CD4-positive, alpha-beta T cell (primary cell): ENCODE measurements at places on chromosomes 3 and 15.

GRCh38 chr3:36146404-36146803 lies 233.9 kb upstream of the STAC start:
- DNase-seq = no peak

DNA sequence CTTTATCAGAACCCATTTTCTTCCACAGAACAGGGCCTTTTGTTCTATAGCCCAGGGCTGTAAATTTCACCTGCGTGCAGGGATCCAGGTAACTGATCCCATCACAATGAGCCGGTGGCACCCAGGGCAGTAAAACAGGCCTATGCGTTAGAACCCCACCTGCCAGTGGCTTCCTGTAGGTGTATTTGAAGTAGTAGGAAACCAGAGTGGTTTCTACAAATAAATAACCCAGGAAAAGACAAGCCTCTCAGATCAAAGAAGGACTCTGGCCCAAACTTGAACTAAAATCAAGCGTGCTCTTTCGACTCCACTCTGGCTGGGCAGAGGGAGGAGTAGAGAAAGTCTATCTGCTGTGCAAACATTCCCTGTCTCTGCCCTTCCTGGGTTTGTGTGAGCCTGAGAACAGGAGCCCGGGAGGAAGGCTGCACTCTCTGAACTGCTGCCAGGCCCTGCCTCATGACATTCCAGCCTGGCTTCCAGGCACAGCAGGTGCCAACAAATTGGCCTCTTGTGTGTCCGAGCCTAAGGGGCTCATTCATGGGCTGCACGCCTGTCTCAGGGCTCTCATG lies 77.7 kb downstream of the CEMIP start:
- DNase-seq = no peak

- DNase-seq = peak; percentile 77
Observed at GRCh38 chr3:63961891-63962290, 49.7 kb upstream of the SCAANT1 start.

GRCh38 chr3:110021659-110022058 lies 684.3 kb upstream of the DPPA4 start:
- no peak for DNase-seq

GRCh38 chr3:173902871-173903270 lies 505.3 kb downstream of the NLGN1 start:
- no peak for DNase-seq

DNA sequence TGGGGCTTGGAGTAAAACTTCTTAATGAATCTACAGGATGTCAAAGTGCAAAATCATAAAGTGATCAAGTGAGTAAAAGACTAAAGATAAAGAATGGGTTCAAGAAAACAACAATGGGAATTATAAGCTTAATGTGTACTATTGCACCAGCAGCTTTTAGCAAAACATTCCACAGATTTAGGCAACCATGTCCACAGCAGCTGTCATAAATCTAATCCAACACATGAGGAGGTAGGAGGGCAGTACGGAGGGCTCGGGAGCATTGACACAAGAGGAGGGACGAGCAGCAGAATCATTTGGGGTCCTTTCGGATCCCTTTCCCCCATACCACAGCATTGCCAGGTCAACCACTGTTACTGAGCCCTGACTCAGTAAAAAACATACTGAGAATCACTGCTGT lies 464.3 kb upstream of the WNT5A start:
- DNase-seq = no peak

- DNase-seq = no peak
Observed at GRCh38 chr3:41148478-41148877, 50.8 kb upstream of the CTNNB1 start.

- no peak for DNase-seq
Observed at GRCh38 chr3:196726788-196727675, 12.6 kb upstream of the PAK2 start.

GRCh38 chr3:12427551-12427950 lies 56.7 kb upstream of the TSEN2 start:
- no peak for DNase-seq

- no peak for DNase-seq
Observed at GRCh38 chr3:126664591-126665214, 9.8 kb upstream of the TXNRD3 start.

DNA sequence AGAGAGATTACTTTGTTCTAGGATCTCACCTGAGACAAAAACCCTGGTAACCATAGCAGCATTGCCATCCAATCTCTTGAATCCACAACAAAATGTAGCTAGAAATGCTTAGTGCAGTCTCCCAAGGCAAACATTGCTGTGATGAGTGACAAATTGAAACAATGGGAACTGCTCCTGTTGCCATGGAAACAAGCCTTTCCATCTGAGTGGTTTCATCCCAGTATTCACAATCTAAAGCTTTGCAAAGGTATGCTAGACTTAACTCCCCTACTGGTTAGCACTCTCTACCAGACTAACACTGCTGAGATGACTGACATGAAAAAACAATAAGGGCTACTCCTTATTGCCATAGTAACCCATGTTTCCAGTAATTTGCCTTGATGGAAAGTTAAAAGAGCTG lies 172.6 kb upstream of the CNTN3 start:
- DNase-seq = no peak

DNA sequence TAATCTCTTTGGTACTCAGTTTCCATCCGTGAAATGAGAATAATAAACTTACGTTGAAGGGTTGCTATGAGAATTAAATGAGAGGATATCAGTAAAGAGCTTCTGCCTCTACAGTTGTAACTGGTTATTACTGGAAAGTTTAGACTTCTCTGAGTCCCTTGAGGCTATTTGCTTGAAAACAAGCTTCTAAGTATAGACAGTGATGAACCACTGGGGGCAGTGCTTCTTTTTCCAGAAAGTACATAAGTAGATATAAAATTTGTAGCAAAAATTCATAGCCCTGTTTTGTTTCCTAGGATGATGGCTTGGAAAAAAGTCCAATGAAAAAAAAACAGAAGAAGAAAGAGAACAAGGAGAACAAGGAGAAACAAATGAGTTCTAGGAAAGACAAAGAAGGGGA lies 87.1 kb downstream of the RGMA start:
- DNase-seq = no peak

DNA sequence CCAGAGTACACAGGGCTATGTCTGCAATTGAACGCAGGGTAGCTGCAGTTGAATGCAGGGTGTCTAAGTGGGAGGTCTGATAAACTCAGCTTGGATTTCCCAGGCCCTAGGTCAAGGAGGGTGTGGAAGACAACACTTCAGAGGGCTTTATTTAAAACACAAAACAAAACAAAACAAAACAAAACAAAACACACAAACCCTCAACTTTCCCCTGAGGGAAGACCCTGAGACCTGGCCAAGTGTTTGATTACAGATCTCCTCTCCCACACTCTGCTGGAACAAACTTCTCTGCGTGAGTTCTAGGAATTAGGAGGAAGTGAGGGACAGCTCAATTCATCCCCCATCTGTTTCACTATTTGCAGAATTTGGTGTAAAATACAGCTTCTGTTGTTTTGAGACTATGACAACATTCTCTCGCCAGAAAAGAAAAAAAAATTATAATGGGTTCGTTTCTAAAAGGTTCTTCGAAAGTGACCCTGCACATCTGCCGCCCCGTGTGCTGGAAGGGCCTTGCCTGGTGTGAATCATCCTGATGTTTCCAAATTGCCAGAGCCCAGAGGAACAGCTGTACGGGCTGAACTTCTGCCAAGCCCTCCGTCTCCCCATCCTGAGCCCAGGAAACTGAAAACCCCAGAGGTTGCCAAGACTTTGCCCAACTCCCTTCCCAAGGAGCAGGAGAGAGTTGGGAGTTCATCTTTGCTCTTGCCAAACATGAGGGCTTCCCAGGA lies 73.3 kb upstream of the RAD18 start:
- no peak for DNase-seq

DNA sequence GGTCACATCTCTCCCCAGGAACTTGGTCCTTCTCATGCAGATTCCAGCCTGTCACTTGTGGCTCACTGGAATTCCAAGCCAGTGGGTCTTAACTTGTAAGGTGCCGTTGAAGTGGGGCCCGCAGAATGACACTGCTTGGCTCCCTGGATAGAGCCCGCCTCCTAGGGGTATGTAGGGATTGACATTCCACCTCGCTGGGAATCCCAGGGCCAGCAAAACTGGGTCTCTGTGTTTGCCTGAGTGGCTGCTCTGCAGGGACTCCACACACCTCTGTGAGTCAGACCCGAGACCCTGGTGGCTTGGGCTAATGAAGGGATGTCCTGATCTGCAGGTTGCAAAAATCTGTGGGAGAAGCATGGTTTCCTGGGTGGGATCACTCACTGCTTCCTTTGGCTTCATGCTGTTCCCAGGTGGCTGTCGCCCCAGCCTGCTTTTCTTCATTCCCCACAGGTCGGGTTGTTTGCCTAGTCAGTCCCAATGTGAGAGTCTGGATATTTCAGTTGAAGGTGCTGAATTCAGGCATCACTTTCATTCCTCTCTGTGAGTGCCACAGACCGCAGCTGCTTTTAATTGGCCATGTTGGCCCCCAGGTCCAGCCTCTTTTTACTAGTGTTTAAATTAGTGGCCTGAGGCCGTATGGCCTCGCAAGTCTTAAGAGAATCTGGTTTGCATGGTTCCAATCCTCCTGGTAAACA lies 156.0 kb upstream of the TRIM42 start:
- DNase-seq = no peak

GRCh38 chr3:70000563-70001081 lies 1.1 kb downstream of the SAMMSON start:
- no peak for DNase-seq

DNA sequence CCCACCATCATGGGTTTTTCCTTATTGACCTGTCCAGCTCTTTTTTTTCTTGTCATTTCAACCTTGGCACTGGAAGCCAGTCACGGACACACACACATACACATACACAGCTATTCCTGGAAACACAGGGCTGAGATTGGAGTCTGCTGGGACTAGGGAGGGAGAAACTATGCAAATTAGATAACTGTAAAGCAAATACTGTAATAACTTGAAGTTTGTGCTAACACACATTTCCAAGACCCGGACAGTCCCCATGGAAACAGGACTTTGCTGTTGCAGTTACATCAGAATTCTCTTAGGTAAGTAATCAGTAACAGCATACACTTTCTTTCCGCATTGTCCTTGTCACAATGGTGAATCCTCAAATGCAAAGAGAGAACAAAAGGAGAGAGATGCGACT lies 304.4 kb downstream of the KBTBD8 start:
- DNase-seq = no peak

- DNase-seq = no peak
Observed at GRCh38 chr3:150736316-150736719, 26.7 kb downstream of the SIAH2 start.

DNA sequence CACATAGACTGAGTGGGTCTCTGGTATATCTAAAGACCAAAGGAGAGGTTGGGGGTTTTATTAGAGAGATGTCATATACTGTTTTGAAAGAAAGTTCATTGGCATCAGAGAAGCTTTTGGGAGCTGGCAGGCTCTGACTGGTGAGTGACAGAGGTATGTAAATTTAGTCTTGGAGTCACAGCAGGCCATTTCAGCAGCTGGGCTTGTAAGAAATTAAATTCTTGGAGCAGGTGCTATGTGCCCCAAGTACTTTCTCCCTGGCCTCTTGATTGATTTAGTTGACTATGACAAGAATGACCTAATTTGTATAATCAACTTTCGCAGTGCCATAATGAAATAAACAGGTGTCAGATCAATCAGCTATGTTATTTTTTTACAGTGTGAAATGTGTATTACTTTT lies 47.8 kb upstream of the CDAN1 start:
- no peak for DNase-seq

GRCh38 chr15:83092309-83092976 lies 15.0 kb upstream of the TM6SF1 start:
- peak; percentile 15 for DNase-seq

GRCh38 chr3:25592510-25592968 lies 72.2 kb downstream of the TOP2B start:
- DNase-seq = no peak

GRCh38 chr3:43017593-43018195 lies 38.6 kb downstream of the GASK1A start:
- no peak for DNase-seq

GRCh38 chr3:42590989-42591756 lies 513 bp downstream of the SS18L2 start:
- DNase-seq = no peak

- no peak for DNase-seq
Observed at GRCh38 chr3:126934031-126934531, 48.8 kb upstream of the PLXNA1 start.

DNA sequence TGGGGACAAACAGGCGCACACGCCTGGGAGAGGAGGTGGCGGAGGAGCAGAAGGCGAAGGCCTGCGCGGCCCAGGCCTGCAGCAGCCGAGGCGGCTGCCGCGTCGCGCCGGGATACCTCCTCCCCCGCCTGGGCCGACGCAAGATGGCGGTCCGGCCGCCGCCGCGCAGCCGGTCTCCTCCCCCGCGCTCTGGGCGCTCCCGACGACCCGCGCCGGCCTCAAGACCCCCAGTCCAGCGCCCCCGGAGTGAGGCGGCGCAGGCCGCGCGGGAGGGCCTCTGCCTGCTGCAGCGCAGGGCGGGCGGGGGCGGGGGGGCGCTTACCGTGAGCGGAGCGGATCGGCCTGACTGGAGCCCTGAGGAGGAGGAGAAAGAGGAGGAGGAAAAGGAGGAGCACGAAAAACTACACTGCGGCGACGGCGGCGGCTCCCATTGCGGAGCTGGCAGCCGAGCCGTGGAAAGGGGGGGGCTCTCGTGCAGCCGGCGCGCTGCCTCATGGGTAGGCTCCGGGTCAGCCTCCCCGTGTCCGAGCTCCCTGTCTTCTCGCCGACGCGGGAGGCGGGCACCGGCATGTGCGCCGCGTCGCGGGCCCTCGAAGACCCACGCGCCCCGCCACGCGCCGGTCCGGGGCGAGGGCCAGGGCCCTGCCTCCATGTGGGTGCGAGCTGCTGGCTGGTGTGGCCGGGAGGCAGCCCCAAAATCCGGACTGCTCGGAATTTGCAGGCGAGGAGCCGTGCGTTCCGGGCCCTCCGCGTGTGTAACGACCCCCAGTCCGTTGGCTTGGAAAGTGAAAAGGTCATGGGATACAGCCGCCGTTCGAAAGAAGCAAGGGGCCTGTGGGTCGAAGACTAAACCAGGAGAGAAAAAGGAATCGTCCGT lies at the start of gene ZNF280D:
ZNF280D (minus strand) TSS at position 374 of the 877 bp plus-strand sequence. CDS start 26,400 bp downstream, outside the sequence.
- DNase-seq = peak; percentile 65

DNA sequence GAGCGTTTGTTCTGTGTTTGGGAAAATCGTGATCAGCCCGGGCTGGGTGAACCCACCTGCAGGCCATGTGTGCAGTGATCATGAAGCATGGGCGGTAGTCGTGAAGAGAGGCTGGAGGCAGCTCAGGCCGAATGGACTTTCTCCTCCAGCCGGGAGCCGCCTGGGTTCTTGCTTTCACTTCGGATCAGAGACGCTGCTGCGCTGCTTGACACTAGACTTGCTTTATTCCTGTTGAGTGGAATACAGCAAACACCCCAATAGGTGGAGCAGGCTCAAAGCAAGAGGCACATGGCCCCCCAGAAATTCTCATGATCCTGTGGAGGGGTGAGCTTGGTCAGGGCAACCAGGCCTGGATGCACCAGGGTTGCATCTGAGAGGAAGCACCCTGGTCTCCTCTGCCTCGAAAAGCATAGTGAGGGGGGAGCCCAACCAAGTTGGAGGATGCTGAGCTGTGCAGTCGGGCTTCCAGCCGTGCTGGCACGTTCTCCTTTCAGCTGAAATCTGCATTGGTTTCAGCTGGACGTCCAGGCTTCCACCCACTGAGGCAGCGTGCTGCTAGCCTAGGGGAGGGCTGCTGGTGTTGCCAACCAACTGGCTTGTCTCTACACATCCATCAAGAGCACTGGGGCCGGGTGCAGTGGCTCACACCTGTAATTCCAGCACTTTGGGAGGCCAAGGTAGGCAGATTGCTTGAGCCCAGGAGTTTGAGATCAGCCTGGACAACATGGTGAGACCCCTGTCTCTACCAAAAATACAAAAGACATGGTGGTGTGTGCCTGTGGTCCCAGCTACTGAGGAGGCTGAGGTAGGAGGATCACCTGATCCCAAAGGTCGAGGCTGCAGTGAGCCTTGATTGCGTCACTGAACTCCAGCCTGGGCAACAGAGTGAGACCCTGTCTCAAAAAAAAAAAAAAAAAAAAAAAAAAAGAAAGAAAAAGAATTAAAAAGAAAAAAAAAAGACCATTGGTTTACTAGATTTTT lies 2.8 kb upstream of the NRROS start:
- DNase-seq = no peak
